Right lung (tissue), 10 donors: ENCODE measurements at places on chromosomes 5 and 9.

DNA sequence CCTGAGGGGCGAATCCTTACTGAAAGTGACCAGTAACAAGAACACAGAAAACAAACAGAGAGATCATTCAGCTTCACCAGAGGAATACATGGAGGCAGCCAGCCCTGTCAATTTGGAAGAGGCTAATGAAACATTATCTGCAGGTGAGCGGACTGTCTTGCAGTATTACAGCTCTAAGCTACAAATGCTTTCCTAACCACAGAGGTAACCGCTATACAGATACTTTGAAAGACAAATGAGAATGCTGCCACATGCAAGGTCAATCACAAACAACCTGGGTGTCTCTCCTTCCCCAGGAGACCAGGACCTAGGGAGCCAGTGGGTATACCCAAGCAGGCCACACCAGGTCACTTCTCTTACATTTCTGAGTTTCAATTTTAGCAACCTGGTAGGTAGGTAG, 30.2 kb downstream of the EFNA5 start:
- no peak for DNase-seq

- no peak for DNase-seq
Observed at GRCh38 chr5:55923865-55924500, 70.8 kb downstream of the IL6ST start.

- DNase-seq: no peak
Observed at GRCh38 chr5:96968074-96968473, 32.2 kb downstream of the LNPEP start.

GRCh38 chr5:127959152-127959764, 124.3 kb upstream of the SLC12A2 start:
- DNase-seq: no peak

DNA sequence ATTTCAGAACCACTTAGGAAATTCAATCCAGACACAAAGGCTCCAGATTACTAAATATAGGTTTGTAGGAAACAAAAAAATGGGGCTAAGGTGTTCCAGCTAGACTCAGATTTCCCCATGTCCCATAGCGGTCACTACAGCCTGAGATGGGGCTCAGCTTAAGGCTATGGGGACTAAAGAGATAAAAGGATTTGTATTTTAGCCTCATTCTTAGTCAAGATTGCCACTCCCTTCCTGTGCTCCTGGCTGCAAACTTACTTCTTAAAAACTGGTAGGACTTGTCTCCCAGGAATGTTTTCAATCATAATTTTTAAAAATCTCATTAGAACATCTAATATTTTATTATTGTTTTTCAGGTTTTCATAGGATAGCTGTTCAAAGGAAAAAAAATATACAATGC, 253.8 kb upstream of the DAB2 start:
- no peak for DNase-seq

DNA sequence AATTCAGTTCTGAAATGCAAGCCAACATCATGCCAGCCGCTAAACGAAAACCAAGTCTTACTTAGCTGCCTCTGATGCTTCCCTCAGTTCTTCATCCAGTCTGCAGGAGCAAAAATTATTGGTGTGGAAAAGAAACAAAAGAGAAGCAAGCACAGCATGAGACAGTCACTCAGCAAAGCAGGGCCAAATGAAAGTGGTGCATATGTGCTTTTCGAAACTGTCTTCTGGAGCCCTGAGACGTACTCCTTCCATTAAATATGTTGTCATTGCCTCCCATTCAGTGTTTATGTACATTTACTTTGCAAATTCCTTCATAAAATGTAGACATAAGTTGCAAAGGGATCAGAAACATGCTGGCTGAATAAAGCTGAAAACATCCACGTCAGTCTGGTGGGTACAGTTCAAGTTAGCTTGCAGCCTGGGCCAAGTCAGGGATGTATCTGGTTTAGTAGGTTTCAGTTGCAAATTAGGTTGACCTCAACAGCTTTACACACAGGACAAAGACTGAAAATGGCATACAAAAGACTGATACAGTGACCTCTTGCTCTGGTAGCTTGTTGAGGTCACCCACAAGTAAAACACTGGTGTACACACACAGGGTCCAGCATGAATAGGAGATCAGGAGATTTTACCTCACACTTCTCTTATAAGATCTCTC, 139.7 kb upstream of the PCA3 start:
- DNase-seq: no peak

GRCh38 chr5:67857502-67857901, 358.1 kb upstream of the PIK3R1 start:
- DNase-seq: no peak

- DNase-seq: no peak
Observed at GRCh38 chr5:133396814-133397213, 215.5 kb downstream of the FSTL4 start.

GRCh38 chr9:123710299-123710698, 219.6 kb downstream of the DENND1A start:
- no peak for DNase-seq

- no peak for DNase-seq
Observed at GRCh38 chr5:59137846-59138245, 555.0 kb downstream of the RAB3C start.

GRCh38 chr9:33230756-33231622, 9.0 kb upstream of the SPINK4 start:
- DNase-seq: no peak

- DNase-seq: no peak
Observed at GRCh38 chr5:20367178-20367577, 379.2 kb upstream of the CDH18 start.

GRCh38 chr9:76415154-76415553, 20.9 kb upstream of the RFK start:
- DNase-seq: no peak

DNA sequence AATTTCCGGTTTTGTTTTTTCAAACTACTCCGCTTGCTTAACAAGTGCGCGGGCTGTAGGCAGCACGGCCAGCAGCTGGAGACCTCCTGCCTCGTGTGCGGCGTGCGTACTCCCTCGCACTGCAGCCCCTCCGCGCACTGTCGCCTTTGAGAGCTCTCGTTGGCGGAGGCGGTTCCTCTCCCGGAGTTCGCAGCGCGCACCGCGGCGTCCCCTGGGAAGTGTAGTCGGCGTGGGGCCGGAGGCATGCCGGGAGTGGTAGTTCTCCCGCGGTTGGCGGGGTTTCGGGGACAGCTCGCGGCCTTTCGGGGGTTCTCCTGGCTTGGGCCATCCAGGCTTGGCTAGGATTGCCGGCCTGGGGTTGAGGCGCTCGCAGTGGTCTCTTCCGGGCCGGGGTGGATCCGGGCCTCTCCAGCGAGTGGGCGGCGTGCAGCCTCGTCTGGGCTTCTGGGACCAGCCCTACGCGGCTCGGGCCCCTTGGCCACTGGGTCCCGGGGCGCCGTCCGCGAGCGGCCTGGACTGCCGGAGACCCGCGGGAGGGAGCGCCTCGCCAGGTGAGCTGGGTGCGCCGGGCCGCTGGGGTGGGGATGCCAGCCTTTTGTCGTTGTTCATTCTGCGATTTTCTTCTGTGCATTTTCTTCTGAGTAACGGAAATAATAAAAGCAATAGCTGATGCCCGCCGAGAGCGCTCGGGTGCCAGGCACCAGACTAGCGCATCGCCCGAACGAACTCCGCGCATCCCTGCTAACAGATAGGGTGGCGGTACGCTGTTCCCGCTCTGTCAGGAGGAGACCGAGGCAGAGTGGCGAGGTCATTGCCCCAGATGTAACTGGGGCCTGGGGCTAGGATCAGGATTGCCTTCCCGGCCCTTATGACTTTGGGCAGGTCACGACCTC, at the start of gene ZNF354C:
Gene ZNF354C (plus strand): TSS at position 258 of the 893 bp plus-strand sequence. CDS start 1,696 bp downstream, outside the sequence.
- peak; percentile 92 for DNase-seq

- DNase-seq: peak; percentile 68
Observed at GRCh38 chr9:17135295-17136160, 688 bp downstream of the CNTLN start.

DNA sequence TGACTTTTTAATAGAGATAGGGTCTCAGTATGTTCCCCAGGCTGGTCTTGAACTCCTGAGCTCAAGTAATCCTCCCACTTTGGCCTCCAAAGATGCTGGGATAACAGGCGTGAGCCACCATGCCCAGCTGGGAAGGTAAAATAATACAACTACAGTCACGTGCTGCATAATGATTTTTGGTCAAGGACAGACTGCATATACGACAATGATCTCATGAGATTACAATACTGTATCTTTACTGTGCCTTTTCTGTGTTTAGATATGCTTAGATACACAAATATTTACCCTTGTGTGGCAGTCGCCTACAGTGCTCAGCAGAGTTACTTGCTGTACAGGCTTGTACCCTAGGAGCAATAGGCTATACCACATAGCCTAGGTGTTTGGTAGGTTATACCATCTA, 14.2 kb upstream of the IRF1 start:
- no peak for DNase-seq

DNA sequence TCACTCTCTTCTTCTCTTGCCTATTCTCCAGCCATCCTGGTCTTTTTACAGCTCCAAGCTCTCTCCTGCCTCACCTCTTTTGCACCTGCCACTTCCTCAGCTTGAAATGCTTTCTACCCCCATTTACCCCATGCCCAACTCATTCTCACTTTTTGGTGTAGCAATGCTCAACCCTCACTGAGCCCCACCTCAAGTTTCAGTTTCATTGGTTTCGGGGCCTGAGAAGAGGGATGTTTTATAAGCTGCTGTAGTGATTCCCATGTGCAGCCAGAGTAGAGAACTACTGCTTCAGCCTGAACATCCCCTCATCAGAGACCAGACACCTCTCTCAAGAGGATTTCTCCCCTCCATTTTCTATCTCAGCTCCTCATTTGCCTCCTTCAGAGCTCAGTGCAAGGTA, 45.2 kb upstream of the FYB1 start:
- no peak for DNase-seq

- no peak for DNase-seq
Observed at GRCh38 chr5:174348311-174348981, 302.9 kb downstream of the NSG2 start.

- DNase-seq: no peak
Observed at GRCh38 chr5:40615586-40616170, 64.0 kb upstream of the PTGER4 start.

- no peak for DNase-seq
Observed at GRCh38 chr5:39469176-39469575, 44.4 kb upstream of the DAB2 start.

GRCh38 chr5:147484708-147485020, 25.2 kb downstream of the DPYSL3 start:
- DNase-seq: no peak

DNA sequence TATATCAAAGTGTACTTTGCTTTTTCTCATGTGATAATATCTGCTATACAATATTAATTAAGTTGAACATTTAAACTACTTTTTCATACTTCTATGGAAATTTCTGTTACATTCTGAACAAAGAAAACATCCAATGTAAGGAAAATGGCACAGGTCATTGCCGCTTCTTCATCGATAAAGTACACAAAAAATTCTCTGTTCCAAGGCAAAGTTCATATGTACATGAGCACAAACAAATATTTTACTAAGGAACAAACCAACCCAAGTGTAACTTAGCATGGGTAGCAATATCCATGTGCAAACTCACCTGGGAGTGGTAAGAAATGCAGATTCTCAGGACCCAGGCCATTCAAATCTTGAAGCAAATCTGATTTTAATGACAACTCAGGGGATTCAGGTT, 139.8 kb downstream of the TMEM161B start:
- no peak for DNase-seq

- DNase-seq: no peak
Observed at GRCh38 chr9:15328946-15329345, 21.9 kb upstream of the TTC39B start.

DNA sequence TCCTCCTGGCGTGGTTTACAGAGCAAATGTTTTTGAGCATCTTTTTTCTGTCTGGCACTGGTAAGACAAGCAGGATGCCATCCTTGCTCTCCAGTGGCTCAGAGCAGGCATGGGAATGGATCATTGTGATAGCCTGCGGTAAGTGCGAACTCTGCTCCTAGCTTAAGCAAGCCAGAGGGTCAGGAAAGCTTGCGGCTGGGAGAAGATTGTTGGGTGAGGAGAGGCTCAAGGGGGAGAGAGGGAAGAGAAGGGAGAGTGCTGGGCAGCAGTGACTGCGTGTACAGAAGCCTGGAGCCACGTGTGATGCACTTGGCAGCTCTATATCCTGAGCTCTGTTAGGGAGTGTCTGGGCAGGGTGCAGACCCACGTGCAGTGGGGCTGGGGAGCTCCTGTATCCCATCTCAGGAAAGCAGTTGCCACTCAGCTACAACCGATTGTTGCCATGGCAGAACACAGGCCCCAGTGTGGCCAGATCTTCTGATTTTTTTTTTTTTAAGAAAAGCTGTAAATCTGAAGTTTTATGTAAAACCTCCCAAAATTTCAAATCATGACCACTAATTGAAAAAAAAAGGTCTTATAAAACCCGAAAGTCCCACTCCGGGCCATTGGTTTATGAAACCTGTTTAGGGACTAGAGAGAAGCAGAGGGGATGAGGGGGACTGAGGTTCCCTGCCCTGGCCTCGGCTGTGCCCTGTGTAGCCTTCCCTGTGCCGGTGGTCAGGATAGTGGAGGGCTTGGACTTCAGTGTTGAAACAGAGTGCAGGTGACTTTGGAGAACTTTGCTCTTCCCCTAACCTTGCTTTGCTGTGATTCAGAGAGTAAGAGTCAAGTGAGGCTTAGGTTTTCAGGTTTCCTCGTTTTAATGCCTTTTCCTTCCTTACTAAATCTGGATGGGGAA, 67.3 kb downstream of the ZNF618 start:
- DNase-seq: no peak

GRCh38 chr9:14616188-14616982, 76.8 kb downstream of the ZDHHC21 start:
- DNase-seq: peak; percentile 34

DNA sequence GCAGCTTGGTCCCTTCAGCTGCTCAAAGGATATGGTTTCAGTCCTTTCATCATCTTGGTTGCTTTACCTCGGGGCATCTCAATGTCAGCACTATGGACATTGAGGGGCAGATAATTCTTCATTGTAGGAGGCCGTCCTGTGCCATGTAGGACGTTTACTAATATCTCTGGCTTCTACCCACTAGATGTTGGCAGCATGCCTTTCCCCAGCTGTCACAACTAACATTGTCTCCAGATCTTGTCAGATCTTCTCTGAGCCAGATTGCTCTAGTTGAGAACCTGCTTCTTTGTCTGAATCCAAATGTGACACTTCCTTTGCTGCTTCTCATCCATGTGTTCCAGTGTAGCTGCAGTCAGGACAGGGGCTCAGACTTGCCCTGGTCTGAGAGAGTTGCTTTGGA, 10.3 kb downstream of the PTPA start:
- peak; percentile 39 for DNase-seq

DNA sequence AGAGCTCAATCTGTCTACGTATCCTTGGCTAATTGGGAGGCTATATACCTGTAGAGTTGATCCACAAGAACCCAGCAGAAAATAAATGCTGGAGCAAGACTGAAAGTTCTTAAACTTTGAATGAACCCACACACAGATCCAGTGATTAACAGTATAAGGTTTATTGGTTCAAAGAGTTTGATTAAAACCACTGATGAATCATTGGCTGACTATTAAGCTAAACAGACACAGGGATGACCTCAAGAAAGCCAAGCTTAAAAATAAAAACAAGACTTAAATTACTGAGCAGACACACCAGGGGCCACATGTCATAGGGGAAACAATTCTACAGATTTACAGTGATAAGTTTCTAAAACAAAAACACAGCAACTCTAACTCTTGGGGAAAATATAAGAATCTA, 163.6 kb downstream of the SPATA31D1 start:
- no peak for DNase-seq
